ENCODE measurements at places on chromosomes 3 and 15.

- no peak for DNase-seq
These were observed 152.4 kb downstream of the AGBL1 start for GRCh38 chr15:86231864-86232721.

DNA sequence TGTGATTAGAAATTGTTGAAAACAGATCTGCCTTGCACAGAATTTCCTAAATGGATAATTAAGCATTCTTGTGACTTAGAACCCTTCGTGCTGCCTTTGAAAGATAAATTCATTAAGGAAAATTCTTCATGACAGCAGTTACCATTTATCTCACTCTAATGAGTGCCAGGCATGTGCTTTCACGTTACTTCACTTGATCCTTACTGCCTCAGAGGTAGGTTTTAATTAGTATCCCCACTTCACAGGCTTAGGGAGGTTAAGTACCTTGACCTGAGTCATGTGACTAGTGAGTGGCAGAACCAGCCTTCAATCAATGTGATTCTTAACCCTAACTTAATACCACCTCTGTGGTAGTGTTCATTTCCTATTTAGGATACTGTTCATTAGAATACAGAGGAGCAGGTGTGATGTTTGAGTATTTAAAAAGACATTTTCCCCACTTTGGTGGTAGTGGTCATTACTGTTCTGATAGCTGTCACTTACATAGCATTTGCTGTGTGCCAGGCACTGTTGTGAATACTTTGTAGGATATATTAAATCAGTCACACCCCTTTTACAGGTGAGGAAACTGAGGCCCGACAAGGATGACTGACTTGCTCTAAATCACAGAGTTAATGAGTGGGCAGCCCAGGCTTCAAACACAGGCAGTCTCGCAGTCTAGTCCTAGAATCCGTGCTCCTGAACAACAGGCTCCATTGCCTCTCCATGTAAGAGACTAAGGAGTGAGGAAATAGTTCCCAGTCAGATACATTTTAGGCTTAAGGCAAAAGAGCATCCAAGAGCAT, 57.9 kb downstream of the RLBP1 start:
- no peak for DNase-seq

- DNase-seq: no peak
These were observed 335.3 kb downstream of the CLSTN2 start for GRCh38 chr3:140270329-140270728.

DNA sequence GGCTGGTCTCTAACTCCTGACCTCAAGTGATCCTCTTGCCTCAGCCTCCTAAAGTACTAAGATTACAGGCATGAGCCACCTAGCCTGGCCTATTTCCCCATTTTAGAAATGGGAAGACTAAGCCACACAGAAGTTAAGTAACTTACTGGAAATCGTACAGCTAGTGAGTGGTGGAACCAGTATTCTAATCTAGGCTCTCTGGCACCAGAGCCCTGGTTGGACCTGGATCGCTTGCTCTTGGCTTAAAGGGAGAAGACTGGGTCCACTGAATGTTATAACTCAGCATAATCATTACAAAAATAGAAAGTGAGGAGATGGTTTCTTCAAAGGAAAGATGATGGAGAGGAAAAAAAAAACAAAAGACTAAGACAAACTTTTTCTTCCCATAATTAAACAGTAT, 37.4 kb upstream of the CNTN3 start:
- no peak for DNase-seq

DNA sequence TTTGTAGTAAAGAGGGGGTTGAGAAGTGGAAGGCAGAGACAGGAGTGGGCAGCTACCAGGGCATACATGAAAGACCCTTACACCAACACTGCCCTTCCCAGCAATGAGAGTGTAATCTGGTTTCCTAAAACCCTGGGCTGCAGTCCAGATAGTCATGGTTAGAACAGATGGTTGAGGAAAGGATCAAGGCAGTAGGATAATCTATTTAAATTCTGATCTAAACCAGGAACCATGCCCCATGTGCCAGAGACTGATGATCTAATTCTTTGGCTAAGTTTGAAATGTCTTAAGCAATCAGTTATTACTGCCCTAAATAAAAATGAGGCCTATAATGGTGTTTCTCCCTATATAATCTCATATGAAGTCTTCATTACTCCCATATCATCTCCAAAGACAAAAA, 59.6 kb downstream of the PRTG start:
- no peak for DNase-seq

DNA sequence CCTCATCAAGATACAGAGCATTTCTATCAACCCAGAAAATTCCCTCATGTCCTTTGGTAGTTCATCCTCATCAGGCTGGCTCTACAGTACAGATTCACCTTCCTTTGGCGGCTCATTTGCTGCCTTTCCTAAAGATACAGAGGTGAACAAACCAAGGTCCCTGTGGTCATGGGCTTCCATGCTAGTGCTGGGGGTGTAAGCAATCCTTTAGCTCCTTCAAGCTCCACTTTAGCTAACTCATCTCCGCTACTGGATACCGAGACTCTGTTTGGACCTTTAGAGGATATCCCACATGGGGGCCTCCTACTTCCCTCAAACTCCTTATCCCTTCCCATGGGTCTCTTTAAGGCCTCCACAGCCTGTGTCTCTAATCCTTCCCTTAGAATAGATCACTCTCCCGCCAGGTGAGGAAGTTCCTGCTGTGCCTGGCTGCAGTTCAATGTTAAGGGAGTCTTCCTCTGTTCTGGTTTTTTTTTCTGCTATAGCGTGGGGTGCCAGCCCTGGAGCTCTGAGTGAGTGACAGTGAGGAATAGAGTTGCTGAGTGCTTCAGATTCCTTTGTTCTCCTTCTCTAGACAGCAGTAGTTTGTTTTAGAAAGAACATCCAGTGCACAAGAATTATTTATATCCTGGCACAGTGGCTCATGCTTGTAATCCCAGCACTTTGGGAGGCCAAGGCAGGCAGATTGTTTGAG, 30.7 kb downstream of the CLEC3B start:
- no peak for DNase-seq

DNA sequence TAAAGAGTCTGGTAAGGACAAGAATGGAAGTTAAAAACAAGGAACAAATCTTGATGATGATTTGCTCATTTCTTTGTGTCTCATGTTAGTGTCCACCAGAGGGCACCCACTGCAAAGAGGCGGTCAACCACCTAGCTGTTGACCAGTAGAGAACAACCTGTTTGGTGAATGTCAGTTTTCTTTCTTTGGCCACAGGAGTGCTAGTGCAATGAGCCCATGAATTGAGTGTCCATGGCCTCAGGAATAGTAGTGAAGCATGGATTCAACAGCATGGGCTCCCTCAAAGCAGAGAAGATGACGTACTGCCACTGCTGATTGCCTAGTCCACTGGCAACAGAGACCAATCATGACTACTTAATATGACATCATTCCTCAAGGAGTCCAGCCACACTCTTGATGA, 10.7 kb upstream of the CNTN6 start:
- no peak for DNase-seq

DNA sequence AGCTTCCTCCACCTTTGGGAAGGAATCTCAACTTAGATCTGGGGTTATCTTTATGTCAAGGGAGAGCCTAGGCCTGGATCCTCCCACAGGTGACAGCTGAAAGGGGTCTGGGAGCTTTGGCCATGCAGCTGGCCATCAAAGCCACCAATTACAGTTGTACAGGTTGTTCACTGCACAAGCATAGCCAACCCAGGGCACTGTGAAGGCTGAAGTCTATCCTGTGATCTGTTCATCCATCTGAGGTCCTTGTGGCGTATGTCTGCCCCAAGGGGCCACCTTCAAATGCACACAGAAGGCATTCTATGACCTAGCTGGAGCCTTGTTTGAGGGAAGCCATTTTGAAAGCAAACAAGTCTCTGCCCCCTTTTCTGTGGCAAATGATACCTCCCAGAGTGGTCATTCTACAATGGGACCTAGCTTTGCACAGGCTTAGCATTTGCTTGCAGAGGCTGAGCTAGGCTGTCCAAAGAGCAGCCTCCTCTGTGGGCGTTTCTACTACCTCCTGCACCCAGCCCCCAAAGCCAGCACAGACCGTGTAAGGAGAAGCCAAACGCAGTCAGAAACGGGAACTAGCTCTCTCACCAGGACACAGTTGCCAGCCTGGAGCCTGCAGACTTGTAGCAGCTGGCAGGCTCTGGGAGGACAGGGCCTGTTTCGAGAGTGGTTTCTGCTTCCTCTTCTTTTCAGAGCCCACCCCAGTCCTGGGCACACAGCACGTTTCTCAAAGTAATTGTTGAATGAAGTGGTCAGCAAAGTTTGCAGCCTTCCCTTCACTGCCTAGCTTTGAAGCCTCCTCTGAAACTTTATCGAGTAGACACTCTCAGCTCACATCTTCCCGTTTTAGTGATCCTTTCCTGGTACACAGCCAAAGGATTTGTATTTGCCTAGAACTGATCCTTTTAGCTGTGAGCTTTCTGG, 157.3 kb upstream of the SMAD3 start:
- DNase-seq: no peak

- no peak for DNase-seq
These were observed 4.1 kb upstream of the COL6A5 start for GRCh38 chr3:130341388-130341787.

DNA sequence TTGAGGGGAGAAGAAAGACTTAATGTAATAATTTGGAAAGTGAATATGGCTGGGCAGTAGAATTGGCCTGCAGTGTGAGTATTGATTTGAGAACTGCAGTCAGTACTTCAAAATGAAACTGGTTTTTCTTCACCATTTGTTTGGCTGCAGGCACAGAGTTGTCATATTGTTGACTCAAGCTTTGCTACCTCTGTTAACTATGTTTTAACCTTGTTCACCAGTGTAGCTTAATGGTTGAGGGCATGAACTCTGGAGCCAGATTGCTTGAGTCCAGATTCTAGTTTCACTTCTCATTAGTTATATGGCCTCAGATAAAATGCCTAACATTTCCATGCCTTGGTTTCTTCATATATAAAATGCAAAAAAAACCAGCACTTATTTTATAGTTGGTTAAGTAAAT, 64.1 kb downstream of the CFAP44 start:
- DNase-seq: no peak

All from NCI-H187 (cell line).